ENCODE measurements at places on chromosomes 3 and 15.

- DNase-seq: no peak
These were observed 186.5 kb downstream of the FOXP1 start for GRCh38 chr3:71397046-71397445.

- no peak for DNase-seq
These were observed 49.9 kb downstream of the COL6A5 start for GRCh38 chr3:130395331-130395730.

GRCh38 chr3:107848351-107848915 is 242.4 kb downstream of the CD47 start:
- no peak for DNase-seq

DNA sequence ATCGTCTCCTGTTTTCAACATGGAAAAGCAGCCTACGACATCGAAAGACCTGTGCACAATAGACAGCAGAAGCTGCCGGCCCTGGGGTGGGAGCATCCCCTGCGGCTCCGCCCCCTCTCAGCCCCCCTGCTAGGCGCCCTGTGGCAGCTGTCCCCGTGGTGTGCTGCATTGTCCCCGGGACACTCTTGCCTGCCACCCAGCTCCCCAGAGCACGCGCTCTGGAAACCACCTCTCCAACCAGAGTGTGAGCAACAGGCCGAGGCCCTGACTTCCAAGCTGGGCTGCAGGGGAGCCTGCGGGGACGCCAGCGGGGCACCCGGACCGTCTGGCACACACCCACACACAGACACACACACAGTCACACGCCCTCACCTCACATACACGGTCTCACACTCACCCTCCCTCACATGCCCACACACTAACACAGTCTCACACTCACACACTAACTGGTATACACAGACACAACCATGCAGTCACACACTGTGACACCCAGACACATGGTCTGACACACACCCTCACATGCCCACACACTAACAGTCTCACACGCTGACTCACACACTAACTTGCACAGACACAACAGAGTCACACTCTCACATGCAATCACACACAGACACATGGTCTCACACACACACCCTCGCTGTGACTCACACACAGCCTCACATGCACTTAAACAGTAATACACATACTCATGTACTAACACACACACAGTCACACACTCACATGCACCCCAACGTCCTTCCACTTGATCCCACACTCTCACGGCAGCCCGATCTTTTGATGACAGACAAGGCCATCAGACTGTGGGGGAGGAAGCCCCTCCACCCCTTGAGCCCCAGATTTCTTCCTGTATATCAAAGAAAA is 94.7 kb downstream of the OCA2 start:
- no peak for DNase-seq

DNA sequence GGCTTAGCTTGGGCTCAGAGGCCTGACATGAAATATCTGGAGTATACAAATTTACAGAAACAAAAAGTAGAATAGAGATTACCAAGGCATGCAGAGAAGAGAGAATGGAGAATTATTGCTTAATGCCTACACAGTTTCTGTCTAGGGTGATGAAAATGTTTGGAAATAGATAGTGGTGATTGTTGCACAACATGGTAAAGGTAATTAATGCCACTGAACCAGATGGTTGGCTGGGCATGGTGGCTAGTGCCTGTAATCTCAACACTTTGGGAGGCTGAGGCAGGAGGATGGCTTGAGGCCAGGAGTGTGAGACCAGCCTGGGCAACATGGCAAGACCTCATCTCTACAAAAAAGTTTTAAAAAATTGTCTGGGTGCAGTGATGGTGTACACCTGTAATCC is 46.6 kb upstream of the OSBPL11 start:
- DNase-seq: no peak

- no peak for DNase-seq
These were observed 39.5 kb downstream of the NR2F2 start for GRCh38 chr15:96369825-96370621.

- no peak for DNase-seq
These were observed 16.9 kb upstream of the ALCAM start for GRCh38 chr3:105349684-105350387.

DNA sequence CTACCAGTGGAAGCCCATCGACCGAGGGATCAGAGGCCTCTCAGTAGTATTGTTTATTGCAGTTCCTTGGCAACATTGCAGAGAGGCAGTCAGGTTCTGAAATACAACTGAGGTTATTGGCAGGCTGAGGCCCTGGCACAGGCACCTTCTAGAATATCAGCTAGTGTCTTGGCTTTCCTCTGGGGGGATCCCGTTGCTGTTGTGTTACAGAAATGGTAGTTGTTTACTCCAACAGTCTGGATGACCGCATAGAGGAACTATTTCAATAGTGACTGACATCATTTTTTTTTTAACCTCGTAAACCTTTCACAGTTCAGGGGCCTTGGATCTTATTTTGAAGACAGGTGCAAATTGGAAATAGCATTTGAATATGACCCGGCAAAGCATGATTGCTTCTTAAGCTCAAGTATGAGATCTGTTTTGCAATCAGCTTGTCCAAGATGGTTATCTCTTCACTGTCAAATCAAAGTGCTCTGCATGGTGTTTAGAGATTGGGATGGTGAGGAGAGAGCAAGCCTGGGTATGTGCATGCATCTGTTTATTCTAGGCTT is 63.9 kb downstream of the PGPEP1L start:
- DNase-seq: no peak

DNA sequence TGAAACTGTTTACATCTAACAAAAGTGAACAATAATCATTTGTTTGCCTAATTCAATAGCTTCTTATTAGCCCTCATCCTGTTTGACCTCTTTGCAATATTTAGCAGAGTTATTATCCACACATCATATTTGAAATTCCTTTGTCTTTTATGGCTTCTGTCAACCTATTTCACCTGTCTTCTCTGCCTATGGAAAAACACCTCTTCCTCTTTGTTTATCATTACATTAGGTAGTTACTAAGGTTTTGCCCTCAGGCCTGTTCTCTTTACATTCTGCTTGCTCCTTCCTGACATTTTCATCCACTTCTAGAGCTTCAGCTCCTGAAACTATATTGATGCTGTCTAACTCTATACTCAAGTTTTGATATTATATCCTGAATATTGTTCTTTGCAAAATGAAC is 183.0 kb downstream of the SUCNR1 start:
- no peak for DNase-seq

DNA sequence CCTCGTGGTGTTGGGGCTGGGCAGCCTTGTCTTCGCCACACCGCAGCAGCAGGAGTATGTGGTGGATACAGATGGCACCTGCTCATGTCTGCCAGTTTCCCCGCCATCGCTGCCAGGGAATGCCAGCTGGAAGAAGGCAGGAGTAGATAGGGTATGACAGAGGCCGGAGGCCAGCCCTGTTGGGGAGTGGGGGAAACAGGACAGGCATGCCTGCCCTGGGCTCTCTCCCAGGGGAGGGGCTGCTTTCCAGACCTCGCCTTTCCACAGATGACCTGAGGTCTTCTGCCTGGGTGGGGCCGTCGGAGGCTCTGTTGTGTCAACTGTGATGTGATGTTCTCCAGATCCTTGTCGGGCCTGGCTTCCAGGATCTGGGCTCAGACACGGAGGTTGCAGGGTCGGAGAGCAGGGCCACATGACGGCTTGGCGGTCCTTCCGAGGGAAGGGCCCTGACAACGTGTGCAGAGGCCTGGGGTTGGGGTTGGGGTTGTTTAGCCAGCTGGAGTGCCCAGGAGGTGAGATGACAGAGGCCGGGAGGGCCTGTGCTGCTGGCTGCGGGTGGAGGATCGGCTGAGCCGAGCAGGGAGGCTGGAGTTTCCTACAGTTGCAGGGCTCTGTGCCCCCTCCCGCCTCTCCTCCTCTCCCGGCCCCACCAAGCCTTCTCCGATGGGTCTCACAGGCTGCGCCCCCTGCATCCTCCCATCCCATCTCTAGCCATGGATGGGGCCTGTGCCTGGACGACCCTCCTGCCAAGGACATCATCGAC is 102.0 kb downstream of the TBC1D2B start:
- DNase-seq: no peak

GRCh38 chr3:42659451-42660130 is 6.1 kb downstream of the ZBTB47 start:
- no peak for DNase-seq

GRCh38 chr3:42544492-42545283 is 37.1 kb downstream of the SEC22C start:
- DNase-seq: no peak

DNA sequence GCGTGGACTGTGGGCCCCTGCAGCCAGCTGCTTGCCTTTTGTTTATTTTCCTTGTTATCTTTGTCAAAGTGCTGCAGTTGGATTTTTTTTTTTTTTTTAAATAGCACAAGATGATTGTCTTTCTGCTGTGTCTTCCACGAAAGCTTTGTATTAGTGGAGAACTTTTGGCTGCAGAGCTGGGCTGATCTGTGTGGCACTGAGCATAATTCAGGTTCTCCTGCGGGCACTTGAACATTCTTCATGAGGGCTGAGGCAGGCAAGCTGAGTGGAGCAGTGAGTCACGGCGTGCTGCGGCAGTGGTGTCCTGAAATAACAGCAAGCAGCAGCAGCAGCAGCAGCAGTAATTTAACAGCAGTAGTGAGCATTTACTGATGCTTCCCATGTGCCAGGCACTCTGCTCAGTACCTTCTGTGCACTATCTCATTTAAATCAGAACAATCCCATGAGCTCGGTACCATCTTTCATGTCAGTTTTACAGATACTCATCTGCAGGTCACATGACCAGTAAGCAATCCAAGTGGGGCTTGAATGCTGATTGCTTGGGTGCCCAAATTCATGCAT is 45.8 kb downstream of the MITF start:
- DNase-seq: no peak

- DNase-seq: no peak
These were observed 23.5 kb upstream of the SLC24A5 start for GRCh38 chr15:48097264-48097663.

DNA sequence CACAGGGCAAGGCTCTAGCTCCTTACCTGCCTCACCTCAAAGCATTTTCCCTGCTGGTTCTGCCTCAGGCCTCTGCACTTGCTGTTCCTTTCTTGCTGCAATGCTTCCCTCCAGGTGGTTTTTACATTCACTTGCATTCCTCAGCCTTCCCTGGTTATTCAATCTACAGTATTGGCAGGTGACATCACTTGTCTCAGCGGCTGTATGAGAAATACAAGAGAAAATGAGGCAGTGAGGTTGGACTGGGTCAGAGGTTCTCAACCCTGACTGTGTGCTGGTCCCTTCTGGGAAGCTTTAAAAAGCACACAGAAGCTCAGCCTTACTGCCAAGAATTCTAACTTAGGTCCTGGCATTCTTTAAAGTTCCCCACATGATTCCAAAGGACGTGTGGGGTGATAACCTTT is 26.7 kb downstream of the SIAH2 start:
- DNase-seq: no peak

DNA sequence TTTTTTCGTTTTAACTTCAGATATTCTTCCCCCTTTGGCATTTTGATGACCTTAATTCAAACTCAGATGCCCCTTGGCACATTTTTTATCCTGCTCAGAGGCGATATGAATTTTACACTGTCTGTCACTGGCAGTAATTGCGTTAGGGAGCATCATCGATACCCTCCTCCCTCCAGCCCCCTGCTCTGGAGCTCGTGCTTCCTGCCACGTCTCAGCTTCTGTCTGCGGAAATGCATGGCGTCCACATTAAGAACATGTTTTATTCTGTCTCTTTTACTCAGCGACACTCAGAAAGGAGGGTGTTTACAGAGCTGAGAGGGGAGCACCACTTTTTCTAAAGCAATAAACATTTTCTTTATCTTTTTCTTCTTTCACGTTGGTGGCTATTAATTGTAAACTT is 254.2 kb downstream of the EBLN2 start:
- no peak for DNase-seq

DNA sequence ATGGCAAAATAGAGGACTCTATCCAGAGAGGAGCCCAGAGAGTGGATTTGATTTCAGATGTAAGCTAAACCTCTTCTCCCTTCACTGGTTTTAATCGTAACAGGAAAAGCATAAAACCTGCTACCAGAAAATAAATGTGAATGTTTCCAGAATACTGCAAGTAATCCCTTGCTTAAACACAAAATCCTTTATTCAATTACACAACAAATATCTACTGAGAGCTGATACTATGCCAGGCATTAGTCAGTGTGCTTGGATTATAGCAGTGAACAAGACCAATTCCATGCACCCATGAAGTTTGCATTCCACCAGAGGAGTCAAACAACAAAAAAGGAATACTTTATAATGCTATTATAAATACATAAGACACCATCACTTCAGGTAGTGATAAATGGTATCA is 15.1 kb downstream of the AVEN start:
- no peak for DNase-seq

DNA sequence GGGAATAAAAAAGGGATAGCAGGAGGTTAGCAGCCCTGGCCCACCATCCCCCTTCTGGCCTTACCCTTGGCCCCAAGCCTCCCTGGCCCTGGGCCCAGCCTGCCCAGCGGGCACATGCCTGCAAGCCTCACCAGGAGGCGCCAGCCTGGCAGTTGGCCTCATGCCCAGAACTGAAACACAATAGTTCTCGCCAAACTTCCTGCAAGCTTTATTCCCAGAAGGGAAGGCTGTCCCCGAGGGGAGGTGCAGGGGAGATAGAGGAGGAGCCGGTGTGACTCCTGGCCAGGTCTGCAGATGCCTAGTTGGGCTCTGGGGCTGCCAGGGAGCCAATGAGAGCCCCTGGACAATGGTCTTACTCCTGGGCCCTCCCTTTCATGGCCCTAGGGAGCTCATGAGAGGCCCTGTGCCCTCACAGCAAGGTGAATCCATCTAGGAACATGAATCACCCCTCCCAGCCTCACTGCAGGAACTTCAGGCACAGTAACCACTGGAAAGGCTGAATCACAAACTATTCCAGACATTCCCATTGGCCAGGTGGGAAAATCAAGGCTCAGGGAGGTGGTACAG is 4.0 kb downstream of the CCDC33 start:
- DNase-seq: no peak

DNA sequence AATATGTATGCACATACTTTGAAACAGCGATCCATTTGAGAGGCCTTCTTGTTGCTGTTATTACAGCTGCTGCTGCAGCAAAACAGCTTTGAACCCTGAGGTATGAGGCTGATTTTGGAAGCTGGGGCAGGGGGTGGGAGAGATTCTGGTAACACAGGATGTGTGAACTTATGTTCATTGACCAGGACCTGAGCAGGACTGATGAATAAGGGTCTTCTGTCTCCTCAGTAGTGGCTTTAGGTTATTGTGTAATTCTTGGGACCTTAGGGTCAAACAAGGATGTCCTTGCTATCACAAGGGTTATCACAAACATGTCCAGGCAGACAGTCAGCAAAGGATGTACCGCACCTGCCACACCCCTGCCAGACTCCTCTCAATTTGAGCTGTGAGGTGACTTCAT is 41.6 kb downstream of the CTDSPL start:
- DNase-seq: no peak

- no peak for DNase-seq
These were observed 833.5 kb upstream of the CADM2 start for GRCh38 chr3:84125201-84125721.

DNA sequence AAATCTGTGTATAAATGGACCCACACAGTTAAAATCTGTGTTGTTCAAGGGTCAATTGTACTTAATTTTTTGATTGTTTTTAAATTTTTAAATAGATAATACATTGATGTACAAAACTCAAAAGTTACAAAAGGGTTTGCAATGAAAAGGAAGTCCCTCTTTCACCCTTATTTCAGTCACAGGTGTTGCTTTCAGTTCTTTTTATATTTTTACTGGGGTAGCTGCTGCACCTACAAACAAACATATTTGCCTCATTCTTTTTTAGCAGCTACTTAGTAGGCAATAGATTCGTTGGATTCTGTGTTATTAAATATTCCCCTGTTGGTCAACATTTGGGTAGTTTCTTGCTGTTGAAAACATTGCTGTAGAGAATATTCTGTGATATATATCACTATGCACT is 44.4 kb downstream of the PIAS1 start:
- DNase-seq: no peak
